ENCODE measurements at places on chromosomes 5 and 9. TPM values are rescaled to one million over a fixed set of nuclear protein-coding genes. Genes with fewer than 3 reads are reported as not detected.

DNA sequence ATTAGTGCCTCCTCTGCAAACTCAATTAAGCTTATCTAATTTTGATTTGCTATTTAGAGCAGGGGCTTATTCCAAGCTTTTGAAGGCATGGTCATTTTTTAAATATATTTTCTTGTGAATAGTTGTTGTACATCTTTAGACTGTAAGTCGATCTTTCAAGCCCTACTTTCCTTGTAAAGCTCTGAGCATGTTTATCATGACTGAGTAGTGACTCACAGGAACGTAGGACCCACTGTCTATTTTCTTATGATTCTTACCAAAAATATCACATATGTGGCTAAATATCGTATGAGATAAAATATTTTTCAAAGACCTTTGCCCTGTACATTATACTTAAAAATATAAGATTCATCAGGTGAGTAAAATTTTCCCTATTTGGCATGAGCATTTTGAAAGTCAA is 440.4 kb upstream of the GRIN3A start:
- H3K27ac ChIP-seq: no peak overlapping the region
- H3K27me3 ChIP-seq: no peaks in the 10 kb centered on the region
- no peak overlapping the region for H3K4me3 ChIP-seq
- no peaks in the 10 kb centered on the region for H3K36me3 ChIP-seq
- DNase-seq: no peak

ACTBL2 gene
- not detected for total RNA-seq

GRCh38 chr9:70156729-70157128 is 102.0 kb upstream of the SMC5 start:
- H3K4me3 ChIP-seq: no peak overlapping the region
- peak; percentile 55 for DNase-seq
- no peak overlapping the region for H3K27ac ChIP-seq
- peaks cover 2% of the 10 kb centered on the region for H3K27me3 ChIP-seq

LAMC3 gene
- 0.12 TPM for total RNA-seq

DNA sequence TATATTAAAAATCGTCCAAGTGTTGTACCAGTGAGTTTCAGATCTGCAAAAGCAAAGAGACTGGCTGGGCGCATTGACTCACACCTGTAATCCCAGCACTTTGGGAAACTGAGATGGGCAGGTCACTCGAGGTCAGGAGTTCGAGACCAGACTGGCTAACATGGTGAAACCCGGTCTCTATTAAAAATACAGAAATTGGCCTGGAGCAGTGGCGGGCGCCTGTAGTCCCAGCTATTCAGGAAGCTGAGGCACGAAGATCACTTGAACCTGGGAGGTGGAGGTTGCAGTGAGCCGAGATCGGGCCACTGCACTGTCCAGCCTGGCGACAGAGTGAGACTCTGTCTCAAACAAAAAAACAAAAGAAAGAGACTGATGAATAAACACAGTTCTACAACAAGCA is 18.3 kb upstream of the B4GALT1 start:
- H3K4me1 ChIP-seq: peaks cover 3% of the 10 kb centered on the region
- no peak overlapping the region for H3K4me3 ChIP-seq
- H3K27ac ChIP-seq: no peak overlapping the region
- no peaks in the 10 kb centered on the region for H3K36me3 ChIP-seq
- DNase-seq: no peak
- peaks cover 9% of the 10 kb centered on the region for H3K27me3 ChIP-seq

DNA sequence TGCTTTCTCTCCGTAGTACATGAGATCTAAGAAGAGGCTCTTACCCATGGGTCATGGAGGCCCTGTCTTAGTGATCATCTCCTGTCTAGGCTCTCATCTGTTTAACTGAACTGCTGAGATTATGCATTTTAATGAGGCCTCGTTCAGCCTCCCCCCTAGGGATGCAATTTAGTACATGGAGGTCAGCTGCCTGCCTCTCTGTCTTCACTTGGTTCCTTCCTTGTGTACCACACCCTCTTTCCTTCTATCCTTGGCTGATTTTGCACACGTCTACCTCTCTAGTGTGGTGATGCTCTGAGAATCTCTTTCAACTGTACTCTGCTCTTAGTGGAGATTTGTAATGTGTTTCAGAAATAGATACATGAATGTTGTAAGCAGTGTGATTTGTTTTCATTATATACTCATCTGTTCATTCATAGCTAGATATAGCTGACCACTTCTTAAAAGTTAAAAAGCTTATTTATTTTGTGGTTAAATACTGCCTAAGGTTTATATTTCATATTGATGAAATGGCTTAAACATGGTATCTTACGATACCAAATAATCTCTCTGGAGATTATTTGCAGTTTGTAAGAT is 3.5 kb upstream of the ACTBL2 start:
- no peaks in the 10 kb centered on the region for H3K27me3 ChIP-seq
- no peak overlapping the region for H3K27ac ChIP-seq
- H3K4me1 ChIP-seq: peaks cover 36% of the 10 kb centered on the region
- H3K4me3 ChIP-seq: no peak overlapping the region

DNA sequence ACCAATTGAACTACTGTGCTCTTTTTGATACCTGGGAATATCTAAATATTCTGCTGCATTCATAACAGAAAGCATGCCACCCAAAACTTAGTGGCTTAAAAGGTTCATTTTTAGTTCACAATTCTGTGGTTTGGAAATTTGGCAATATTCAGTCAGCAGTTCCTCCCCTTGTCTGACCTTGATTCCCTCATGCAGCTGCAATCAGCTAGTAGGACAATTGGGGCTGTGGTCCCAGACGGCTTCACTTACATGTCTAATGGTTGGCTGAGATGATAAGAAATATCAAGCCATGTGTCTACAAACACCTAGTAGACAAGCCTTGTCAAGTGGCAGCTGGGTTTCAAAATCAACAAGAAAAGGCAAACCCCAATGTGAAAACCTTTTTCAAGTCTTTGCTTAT is 51.3 kb downstream of the ANXA1 start:
- no peak overlapping the region for H3K27ac ChIP-seq
- no peaks in the 10 kb centered on the region for H3K36me3 ChIP-seq
- DNase-seq: no peak
- peaks cover 6% of the 10 kb centered on the region for H3K27me3 ChIP-seq

DNA sequence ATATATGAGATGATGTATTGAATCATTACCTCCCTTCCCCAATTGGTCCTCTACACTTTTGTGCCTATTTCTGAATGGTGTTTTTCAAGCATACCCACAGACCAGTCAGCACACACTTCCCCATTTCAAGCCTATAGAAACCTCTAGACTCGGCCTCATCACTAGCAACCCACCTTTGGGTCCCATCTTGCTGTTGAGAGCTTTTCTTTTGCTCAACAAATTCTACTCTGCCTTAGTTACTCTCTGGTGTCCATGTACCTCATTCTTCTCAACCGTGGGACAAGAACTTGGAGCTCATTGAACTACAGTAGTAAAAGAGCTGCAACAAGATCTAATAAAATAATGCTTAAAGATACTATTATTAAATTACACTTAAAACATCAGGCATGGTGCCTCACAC is 49.0 kb upstream of the KDM4C start:
- H3K4me1 ChIP-seq: peaks cover 3% of the 10 kb centered on the region
- DNase-seq: no peak
- no peaks in the 10 kb centered on the region for H3K36me3 ChIP-seq
- no peaks in the 10 kb centered on the region for H3K27me3 ChIP-seq
- no peak overlapping the region for H3K4me3 ChIP-seq

- no peak for DNase-seq
- H3K4me1 ChIP-seq: no peaks in the 10 kb centered on the region
- no peak overlapping the region for H3K27ac ChIP-seq
Measured at GRCh38 chr9:8420416-8420815, 620.8 kb upstream of the DMAC1 start.

NACC2 gene
- 27.1 TPM for total RNA-seq

GRXCR2 gene
- not detected for total RNA-seq

- H3K27ac ChIP-seq: peak overlapping the region; percentile 88
- no peaks in the 10 kb centered on the region for H3K27me3 ChIP-seq
- no peaks in the 10 kb centered on the region for H3K36me3 ChIP-seq
- peak; percentile 87 for DNase-seq
- H3K4me3 ChIP-seq: no peak overlapping the region
Measured at GRCh38 chr5:67303356-67303755, 106.8 kb upstream of the CD180 start.

DNA sequence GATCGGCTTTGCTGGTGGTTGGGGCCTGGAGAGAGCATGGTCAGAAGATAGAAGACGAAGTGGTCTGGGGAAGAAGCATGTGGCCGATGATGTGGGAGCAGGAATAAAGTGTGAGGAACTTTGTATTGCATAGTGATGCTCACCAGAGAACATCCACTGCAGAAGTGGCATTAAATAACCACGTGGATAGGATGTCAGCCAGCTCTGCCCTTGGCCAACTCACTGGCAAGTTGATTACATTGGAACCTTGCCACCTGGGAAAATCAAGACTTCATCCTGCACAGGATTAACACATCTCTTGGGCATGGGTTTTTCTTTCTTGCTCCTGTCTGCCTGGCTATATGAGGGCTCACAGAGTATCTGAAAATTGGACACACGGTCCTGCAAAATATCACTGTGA is 217.4 kb downstream of the DMRT2 start:
- H3K36me3 ChIP-seq: no peaks in the 10 kb centered on the region
- no peak overlapping the region for H3K4me3 ChIP-seq
- H3K27me3 ChIP-seq: no peaks in the 10 kb centered on the region
- H3K4me1 ChIP-seq: no peaks in the 10 kb centered on the region
- H3K27ac ChIP-seq: no peak overlapping the region

DNA sequence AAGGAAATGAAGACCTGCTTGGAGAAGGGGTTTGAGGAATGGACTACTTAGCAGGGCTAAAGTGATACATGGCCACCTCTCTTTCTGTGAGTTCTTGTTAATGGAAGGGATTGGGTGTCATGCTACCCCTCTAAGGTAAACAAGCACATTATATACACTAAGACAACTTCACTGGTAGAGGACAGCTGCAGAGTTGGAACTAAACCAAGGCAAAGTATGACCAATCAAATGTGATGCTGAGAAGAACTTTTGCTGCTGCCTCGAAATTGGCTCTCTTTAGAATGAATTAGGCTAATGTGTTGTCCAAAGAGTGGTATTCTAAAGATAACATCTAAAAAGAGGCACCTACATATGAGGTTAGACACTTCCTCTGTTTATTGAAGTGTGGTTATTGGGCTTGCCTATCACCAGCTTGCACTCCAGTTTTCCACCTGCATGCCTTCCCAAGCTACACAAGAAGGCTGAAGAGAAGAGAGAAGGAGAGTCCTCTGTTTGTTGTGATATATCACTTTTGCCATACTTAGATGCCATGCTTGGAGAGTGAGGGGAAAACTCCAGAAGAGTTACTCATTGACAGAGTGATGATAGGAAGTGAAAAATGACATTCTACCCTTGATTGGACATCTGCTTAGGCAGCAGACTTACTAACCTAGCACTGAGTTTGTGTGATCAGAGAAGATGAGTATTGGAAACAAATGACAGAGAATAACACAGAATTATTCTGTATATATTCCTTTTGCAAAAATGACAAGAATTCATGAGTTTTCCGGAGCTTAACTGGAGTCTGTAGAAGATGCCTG is 536.1 kb downstream of the ZNF608 start:
- H3K4me3 ChIP-seq: no peak overlapping the region
- H3K27ac ChIP-seq: no peak overlapping the region
- no peaks in the 10 kb centered on the region for H3K4me1 ChIP-seq
- no peak for DNase-seq

DRD1 gene
- total RNA-seq: not detected

- peak; percentile 67 for DNase-seq
- no peaks in the 10 kb centered on the region for H3K36me3 ChIP-seq
- H3K4me3 ChIP-seq: no peak overlapping the region
- H3K27me3 ChIP-seq: no peaks in the 10 kb centered on the region
Measured at GRCh38 chr9:69885474-69885929, 64.9 kb downstream of the CFAP95 start.

DNA sequence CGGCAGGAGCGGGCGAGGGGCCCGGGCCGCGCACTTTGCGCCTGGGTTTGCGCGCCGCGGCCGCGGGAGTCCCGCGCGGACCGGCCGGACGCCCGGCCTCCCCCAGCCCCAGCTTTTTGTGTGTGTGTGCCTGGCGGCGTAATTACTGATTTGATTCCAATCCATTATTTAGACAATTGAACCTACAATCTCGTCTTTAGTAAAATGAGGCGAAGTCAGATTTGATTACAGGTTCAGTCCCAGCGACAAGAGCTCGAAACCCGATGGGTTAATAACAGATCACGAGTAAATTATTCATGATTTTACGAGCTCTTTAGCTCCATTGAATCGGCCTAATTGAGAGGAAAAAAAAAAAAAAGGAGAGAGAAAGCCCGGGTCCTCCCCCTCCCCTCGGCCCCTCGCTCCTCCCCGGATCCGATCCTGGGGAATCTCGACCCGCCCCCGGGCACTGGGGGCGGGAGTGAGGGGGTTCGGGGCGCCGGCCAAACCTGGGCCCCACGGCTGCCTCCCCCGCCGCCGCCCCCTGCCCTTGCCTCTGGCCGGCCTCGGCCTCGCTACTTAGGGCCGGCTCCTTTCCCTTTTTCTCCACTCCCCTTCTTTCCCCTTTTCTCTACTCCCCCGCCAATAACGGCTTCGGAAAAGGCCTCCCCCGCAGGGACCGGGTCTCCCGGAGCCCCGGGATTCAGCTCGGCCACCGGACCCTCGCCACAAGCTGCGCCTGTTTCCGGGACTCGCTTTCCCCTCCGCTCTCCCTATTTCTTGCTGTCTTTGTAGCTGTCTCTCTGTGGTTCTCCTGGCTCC is 6.6 kb downstream of the LHX2 start:
- no peak for DNase-seq
- peaks cover 93% of the 10 kb centered on the region for H3K27me3 ChIP-seq
- no peaks in the 10 kb centered on the region for H3K4me1 ChIP-seq
- H3K4me3 ChIP-seq: no peak overlapping the region

- no peaks in the 10 kb centered on the region for H3K27me3 ChIP-seq
- peaks cover 29% of the 10 kb centered on the region for H3K4me1 ChIP-seq
- H3K4me3 ChIP-seq: no peak overlapping the region
- no peak for DNase-seq
- H3K36me3 ChIP-seq: no peaks in the 10 kb centered on the region
Measured at GRCh38 chr9:15246243-15246642, 60.8 kb downstream of the TTC39B start.

SPATA31D1 gene
- total RNA-seq: not detected

DNA sequence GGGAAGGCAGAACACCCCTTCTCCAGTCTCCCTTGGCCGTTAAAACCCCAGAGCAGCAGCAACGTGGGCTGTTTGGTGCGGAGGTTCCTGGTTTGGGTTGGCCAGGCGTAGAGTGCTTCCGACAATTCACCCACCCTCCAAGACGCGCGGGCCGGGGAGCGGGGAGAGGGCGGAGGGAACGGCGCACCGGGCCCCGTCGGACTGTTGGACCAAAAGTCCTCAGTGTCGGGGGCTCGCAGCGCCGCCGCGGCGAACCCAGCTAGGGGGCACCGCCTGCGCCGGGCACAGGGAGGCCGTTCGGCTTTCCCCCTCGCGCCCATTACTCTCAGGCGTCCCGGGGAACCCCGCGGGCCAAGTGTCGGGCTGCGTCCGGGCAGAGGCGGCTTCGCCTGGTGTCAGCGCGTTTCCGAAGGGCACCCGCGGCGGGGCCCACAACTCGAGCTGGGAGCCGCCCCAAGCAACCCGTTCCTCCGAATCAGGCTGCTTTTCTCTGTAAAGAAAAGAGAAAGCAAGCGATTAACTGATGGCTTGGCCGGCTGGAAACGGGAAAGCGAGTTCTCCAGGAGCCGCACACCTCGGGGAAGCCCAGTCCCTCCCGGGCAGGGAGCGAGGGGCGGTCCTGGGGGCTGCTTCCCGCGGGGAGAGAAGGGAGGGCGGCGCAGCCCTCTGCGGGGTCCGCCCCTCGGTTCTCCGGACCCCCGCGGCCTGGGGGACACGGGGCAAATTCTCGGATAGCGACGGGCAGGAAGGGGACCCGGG is 145.5 kb downstream of the ERCC6L2 start:
- peaks cover 33% of the 10 kb centered on the region for H3K27me3 ChIP-seq
- H3K36me3 ChIP-seq: no peaks in the 10 kb centered on the region
- peak overlapping the region; percentile 40 for H3K4me3 ChIP-seq
